ENCODE measurements at places on chromosomes 5 and 9.

DNA sequence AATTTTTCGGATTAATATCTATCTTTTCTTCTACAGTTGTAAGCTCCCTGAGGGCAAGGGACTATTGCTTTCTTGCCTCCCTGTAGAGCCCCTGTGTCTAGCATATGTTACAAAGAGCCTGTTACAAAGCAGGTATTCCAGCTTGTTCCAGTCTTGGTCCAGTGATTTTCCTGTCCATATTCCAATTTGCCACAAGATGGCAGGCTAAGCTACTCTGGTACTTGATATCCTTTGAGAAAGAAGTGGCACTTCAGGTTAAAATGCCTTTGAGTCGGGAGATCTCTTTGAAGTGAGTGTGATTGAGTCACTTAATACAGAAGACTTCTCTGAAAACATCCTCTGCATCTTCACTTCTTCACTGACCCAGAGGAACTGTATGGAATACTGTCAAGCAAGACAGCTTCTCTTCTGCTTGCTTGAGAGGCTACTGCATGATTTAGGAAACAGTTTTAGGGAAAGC lies 24.5 kb downstream of the CAVIN4 start:
- DNase-seq = peak; percentile 25

- no peak for DNase-seq
Measured at GRCh38 chr5:9170026-9170425, 375.8 kb downstream of the SEMA5A start.

GRCh38 chr5:95590880-95591279 lies 29.0 kb upstream of the GPR150 start:
- DNase-seq = no peak

DNA sequence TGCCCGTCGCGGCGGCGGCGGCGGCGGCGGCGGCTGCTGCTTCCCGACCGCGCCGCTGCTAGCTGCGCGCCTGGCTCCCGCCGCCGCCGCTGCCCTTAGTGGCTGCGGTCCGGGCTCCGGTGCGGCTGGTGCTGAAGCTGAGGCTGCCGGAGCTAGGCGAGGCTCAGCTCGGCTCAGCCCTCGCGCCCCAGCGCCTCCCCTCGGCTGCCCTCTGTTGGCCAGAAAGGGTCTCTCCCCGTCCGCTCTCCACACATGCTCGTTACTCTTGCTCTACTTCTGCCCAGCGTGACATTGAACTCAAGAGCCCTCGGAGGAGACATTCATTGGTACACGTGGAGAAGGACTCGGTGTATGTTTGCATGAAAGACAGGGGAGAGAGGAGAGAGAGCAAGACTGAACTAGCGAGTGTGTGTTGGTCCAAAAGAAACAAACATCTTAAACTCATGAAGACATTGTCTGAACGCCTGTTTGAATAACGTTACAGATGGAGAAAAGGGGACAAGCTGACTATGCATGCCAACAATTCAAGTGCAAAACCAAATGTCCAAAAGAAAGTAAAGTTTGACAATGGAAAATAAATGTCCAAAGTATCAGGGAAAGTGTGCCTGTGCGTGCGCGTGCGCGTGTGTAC lies at the start of gene HCN1:
Gene HCN1, minus strand, starts transcription at position 175 of the 631 bp plus-strand sequence.
- peak; percentile 60 for DNase-seq

DNA sequence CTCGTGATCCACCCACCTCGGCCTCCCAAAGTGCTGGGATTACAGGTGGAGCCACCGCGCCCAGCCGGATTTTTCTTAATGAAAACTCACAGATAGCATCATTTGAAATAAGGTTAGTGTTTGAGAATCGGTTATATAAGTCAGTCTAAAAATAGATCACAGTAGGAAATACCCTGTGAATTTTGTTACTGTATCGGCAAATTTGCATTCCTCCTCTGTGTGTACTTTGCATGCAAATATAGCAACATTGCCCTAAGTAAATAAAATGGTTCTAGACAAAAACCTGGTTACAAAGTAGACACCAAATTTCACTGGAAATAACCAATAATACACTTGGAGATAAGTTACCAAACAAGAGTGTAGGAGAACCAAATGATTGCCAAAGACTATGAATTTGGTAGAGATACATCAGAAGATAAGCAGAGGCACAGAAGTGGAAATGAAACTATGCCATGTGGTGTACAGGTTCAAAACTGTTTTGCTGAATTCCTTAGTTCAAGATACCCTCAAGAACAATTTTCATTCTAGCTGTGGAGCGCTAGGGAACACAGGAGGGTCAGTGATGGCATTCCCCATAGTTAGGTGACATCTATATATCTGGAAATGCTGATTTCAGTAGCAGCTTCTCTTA lies 58.1 kb downstream of the ICE1 start:
- no peak for DNase-seq

DNA sequence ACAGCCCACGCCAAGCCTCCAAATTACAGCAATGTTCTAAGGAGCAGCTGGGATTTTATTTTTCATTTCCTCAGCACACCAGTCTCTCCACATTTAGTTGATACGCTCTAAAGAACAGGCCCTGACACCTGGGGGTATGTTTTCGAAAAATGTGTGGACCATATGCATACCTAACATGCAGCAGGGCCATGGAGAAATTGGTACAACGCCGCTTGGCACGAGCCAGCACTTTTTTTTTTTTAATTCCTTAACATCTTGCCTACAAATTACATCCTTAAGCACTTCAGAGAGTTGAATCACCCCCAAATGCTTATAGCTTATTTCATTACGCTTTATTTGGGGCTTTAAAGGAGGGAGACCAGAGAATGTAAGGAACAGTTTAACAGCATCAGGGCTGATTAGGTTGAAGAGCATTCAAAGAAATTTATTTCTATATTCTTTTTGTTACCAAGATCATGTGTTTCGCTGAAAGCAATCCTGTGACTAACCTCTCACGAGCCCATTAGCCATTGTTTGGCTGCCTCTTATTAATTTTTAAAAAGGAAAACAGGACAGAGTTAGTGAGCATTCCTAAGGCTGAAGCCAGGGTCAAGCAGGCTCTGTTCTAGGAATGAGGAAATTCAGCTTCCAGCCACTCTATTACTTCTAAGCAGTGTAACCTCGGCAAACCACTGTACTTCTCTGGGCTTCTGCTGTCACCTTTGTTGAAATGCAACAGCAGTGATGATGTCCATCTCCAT lies 173.8 kb downstream of the ACTL7B start:
- no peak for DNase-seq

DNA sequence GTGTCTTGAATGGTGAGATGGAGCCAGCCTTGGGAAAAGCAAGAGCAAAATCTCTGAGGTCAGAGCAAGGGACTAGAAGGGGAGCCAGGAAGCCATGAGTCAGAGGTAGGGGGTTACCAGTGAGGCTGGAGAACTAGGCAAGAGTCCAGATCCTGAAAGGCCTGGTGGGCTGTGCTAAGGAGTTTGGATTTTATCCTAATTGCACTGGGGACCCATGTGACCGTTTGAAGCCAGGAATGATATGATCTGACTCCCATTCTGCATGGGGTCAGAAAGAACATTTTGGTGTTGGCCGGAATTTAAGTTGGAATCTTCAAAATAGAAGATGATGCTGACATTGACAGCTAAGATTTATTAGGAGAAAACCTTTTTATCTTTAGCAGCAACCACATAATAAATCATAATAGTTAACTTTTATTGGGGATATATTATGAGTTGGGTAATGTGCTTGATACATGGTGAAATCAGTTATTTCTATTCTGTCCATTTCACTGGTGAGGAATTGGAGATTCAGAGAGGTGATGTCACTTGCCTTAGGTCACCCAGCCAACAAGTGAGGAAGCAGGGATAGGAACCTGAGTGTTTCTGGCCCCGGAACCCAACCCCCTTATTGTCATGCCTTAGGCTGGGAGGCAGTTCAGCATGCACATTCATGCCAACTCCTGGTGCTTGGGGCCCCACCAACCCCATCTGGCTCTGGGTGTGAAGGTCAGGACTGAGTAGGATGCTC lies 61.5 kb upstream of the RARS1 start:
- no peak for DNase-seq

DNA sequence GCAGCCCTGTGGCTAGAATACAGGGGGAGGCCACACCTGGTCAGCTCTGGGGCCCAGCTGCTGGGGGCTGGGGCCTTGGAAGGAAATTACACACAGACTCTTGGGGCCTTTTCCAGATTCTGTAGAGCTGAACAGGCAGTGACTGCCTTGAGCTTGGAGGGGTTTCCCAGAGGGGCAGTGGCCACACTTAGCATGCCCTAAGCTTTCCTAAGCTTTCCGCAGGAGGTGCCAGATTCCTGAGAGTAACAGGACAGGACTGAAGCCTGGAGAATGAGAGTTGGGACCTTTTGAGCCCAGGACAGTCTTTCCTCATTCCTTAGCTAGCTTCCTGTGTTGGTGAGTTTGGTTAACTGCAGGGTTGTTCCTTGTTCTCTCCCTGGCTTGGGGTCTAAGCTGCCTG lies 1.4 kb downstream of the TBC1D13 start:
- DNase-seq = no peak

GRCh38 chr9:33799928-33800704 lies 4.8 kb downstream of the PRSS3 start:
- no peak for DNase-seq

- no peak for DNase-seq
Measured at GRCh38 chr9:79224672-79225433, 346.9 kb upstream of the TLE4 start.

Measured in GM20000 (cell line).